ENCODE measurements at places on chromosomes 2 and 18.

- DNase-seq: no peak
Observed at GRCh38 chr2:232539298-232540231, at the start of gene CHRNG. Gene CHRNG, plus strand, starts transcription at chr2:232539692. Its CDS starts 56 bp downstream, at chr2:232539748.

DNA sequence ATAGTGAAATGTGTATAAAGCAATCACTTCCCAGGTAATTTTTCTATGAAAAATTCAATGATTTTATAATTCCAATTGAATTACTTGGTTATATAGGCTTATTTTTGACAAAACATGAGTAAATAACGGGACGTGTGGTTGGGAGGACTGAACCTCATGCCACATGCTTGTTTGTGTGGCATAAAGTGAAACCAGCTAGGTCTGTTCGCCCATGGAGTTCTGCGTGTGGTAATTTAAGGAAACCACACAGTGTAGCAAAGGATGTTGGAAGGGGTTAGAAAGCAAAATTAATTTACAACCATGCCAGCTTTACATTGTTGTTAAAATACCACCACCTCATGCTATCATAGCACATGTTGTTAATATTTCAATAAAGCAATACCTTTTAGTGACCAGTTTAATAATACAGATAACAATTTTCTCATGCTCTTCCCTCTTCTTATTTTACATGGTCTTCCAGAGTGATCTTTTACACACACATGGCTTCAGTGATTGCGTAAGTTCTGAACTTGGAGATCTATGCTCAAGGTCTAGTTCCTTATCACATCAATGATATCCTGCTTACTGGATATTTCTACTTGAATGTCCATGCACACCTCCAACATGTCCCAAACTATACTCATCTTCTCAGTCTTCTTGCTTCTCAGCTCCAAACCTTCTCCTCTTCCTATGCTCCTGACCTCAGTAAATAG lies 156.4 kb upstream of the ITGA4 start:
- no peak for DNase-seq

GRCh38 chr2:171309455-171310286 lies 124.1 kb downstream of the METTL8 start:
- no peak for DNase-seq

DNA sequence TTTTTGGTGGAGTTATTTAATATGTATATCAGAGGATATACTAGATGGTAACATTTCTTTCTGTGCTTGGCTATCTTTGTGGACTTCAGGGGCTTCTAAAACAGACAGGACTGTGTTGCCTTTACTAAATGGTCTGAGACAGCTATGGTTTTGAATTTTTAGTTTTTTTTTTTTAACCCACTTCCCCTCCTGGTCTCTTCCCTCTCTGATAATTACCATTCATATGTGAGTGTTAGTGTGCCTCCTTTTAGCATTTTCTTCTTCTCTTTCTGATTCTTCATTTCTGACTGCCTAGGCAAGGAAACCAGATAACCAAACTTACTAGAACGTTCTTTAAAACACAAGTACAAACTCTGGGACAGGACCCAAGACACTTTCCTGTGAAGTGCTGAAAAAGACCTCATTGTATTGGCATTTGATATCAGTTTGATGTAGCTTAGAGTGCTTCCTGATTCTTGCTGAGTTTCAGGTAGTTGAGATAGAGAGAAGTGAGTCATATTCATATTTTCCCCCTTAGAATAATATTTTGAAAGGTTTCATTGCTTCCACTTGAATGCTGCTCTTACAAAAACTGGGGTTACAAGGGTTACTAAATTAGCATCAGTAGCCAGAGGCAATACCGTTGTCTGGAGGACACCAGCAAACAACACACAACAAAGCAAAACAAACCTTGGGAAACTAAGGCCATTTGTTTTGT lies 52.7 kb downstream of the SMAD4 start:
- no peak for DNase-seq

- DNase-seq: no peak
Observed at GRCh38 chr2:131030478-131030971, 62.7 kb downstream of the FAM168B start.

GRCh38 chr2:100957996-100958653 lies 44.0 kb upstream of the RPL31 start:
- DNase-seq: peak; percentile 23

DNA sequence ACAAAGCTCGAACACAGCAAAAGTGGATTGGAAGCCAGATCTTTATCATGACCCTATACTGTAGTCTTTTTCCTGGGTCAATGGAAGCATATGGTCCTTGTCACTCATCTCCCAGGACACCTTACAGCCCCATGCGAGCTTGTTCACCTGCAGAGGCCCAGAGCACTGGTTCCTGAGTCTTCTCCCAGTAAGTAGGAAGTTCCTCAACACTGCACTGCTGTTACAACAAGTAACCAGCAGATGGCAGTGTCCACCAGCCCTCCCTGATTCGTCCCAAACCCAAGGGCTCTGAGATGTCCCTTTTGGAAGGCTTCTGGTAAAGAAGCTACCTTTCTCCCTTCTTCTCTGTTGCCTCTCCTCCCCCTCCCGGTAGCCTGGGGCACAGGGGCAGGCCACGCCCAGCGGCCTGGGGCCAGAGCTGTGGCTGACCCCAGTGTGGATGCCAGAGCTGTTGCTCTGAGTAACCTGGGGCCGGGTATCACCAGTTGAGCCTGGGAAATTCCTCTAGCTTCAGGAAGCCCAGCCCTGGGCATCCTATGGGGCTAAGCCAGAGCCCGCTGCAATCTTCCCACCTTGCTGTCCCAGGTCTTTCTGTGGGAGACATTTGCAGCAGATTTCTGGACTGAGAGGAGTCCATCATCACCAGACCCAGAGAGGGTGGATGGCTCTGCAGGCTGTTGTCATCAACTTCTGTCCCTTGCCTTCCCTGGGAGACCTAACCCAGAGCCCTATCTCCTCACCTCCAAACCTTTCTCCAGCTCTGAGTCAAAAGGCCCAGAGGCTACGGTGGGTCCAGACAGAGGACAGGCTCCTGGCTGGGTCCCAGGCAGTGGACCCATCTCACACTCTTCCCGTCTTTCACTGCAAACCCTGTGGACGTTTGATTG lies 5.3 kb upstream of the GDF7 start:
- peak; percentile 91 for DNase-seq

Measured in HT-29 (cell line).